ENCODE measurements at places on chromosomes 12 and 14.

DNA sequence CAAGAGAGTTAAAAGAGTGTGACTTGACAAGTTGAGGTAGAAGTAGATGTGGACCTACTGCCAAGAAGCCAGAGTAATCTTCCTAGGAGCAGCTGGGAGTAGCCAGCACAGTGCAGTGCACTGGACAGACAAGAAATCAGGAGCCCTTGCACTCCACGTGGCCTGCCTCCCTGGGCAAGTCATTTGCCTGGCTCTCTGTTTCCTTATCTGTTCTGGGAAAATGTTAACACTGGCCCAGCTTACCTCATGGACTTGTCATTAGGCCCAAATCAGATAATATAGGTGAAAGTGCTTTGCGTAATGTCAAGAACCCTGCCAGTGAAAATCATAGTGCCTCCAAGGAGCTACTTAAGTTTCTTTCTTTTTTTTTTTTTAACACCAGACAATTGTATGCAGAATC is 19.2 kb downstream of the SLC7A8 start:
- H3K27me3 ChIP-seq, result no peaks in the 10 kb centered on the region
- no peak overlapping the region for H3K4me3 ChIP-seq
- H3K4me1 ChIP-seq, result peaks cover 11% of the 10 kb centered on the region

DNA sequence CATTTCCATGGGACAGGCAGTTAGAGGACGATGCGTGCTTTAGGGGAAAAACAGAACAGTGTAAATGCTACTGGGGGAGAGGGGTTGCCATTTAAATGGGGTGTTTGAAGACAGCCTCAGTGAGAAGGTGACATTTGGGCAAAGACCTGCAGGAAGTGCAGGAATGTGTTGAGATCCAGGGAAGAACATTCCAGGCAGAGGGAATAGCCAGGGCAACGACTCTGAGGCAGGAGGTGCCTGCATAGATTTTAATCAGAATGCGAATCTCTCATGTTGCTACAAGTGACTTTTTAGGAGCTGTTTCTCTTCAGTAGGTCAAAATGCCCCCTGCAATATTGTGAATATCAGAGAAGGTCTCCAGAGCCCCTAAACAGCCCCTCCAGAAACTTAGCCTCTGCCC is 7.6 kb upstream of the SCARB1 start:
- peak overlapping the region; percentile 81 for H3K27ac ChIP-seq
- H3K27me3 ChIP-seq, result no peaks in the 10 kb centered on the region
- no peak for DNase-seq
- no peaks in the 10 kb centered on the region for H3K36me3 ChIP-seq
- H3K4me1 ChIP-seq, result peaks cover 3% of the 10 kb centered on the region

DNA sequence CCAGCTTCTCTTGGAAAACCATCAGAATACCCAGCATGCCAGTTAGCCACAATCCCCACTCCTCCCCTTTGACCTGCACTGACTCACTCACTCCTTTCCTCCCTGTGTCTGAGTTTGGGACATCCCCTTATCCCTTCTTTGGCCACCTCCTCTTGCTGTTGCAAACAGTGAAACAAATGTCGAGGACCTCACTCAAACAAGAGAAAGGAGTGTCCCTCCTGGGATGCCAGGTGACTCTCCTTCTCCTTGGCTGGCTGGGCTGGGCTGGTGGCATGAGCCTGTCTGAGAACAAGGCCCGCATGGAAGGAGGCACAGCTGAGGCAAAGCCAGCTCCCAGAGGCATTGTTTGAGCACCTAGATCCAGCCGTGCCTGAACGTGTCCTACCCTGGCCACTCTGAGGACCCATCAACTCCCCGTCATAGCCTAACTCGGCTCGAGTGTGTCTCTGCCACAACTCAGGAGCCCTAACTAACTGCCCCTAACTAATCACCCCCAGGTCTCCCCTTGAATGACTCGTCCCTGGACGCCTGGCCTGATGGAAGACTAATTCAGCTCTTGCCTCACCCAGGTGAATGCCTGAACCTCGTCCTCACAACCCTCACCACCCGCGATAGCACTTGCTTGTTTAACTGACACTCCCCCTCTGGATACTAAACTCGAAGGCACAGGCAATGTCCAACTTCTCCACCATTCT is 43.0 kb downstream of the NCOR2 start:
- H3K4me1 ChIP-seq, result peaks cover 43% of the 10 kb centered on the region
- H3K27me3 ChIP-seq, result no peaks in the 10 kb centered on the region
- peak overlapping the region; percentile 66 for H3K27ac ChIP-seq
- H3K36me3 ChIP-seq, result no peaks in the 10 kb centered on the region

GRCh38 chr14:103316721-103317121 is 17.3 kb upstream of the EIF5 start:
- peaks cover 11% of the 10 kb centered on the region for H3K4me1 ChIP-seq
- H3K4me3 ChIP-seq, result no peak overlapping the region
- DNase-seq, result no peak
- H3K36me3 ChIP-seq, result no peaks in the 10 kb centered on the region

GRCh38 chr14:23538785-23539184 is 12.8 kb downstream of the ZFHX2 start:
- no peaks in the 10 kb centered on the region for H3K36me3 ChIP-seq
- H3K27me3 ChIP-seq, result no peaks in the 10 kb centered on the region
- no peak overlapping the region for H3K4me3 ChIP-seq
- H3K27ac ChIP-seq, result peak overlapping the region; percentile 30
- H3K4me1 ChIP-seq, result no peaks in the 10 kb centered on the region

DNA sequence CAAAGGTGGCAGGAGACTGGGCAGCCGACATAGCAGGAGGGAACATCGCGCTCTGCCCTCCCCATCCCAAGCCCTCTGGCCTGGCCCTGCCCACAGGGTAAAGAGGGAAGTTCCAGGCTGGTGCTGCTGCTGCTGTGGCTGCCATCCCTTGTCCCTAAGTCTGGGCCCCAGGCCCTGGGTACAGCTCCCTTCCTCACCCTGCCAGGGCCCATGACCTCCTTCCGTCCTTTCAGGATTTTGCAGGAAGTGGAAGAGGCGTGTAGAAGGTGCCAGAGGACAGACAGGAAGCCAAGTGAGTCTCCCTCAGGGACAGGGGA is 14.7 kb upstream of the NCOR2 start:
- no peaks in the 10 kb centered on the region for H3K36me3 ChIP-seq
- no peak for DNase-seq
- no peaks in the 10 kb centered on the region for H3K27me3 ChIP-seq
- no peak overlapping the region for H3K4me3 ChIP-seq

DNA sequence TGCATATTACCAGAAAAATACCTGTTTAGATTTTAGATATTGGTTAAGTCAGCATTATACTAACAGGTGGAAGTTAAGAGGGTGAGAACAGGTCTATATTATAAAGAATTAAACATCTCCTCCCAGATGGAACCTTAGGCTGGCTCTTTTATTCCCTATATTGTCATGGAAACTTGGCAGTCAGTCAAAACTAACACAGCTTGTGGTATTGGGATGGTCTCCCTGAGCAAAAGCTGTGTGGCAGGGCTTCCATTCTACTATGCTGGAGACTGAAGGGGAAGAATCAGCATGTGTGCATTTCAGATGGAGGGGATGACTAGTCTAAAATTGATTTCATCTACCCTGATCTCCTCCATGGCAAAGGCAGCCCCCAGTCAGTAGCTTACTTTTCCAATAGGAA is 66.7 kb downstream of the SMOC1 start:
- DNase-seq, result no peak
- no peak overlapping the region for H3K4me3 ChIP-seq
- no peaks in the 10 kb centered on the region for H3K4me1 ChIP-seq
- no peak overlapping the region for H3K27ac ChIP-seq

DNA sequence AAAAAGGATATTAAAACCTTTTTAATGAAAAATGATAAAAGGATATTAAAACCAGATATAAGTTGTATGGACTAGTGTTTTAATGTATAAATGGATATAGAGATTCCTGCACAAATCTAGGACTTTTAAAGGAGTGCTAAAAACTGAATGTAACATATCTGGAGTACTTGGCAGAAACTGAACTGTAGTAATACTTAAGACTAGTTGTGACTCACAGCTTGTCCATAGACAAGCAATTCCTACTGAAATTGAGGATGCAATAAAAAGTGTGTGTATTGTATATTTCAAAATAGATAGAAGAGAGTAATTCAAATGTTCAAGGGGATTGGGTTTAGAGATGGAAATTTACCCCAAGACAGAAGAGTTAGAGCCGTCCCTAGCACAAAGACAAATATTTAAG is 59.6 kb downstream of the FBXO33 start:
- no peaks in the 10 kb centered on the region for H3K27me3 ChIP-seq
- no peak overlapping the region for H3K27ac ChIP-seq
- H3K4me3 ChIP-seq, result no peak overlapping the region
- DNase-seq, result no peak
- H3K36me3 ChIP-seq, result no peaks in the 10 kb centered on the region
- peaks cover 34% of the 10 kb centered on the region for H3K4me1 ChIP-seq

DNA sequence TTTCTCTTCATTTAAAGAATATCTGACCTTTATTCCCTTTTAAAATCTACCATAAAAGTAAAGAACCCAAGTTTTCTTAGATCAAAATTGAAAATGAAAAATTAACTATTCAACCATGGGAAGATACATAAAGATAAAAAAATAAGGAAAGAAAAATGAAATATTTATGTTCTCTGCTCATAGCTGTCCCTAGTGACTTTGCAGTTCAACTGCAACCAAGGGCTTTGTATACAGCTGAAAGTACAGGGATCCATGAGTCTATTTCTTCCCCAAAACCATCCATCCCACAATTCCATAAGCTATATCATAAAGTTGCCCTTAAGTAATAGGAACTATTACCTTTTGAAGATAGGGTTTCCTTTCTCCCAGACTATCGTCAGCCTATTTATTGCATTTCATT is 113.1 kb downstream of the ITPR2 start:
- H3K4me3 ChIP-seq, result no peak overlapping the region
- peaks cover 11% of the 10 kb centered on the region for H3K36me3 ChIP-seq
- no peak overlapping the region for H3K27ac ChIP-seq
- H3K4me1 ChIP-seq, result peaks cover 21% of the 10 kb centered on the region
- no peak for DNase-seq

DNA sequence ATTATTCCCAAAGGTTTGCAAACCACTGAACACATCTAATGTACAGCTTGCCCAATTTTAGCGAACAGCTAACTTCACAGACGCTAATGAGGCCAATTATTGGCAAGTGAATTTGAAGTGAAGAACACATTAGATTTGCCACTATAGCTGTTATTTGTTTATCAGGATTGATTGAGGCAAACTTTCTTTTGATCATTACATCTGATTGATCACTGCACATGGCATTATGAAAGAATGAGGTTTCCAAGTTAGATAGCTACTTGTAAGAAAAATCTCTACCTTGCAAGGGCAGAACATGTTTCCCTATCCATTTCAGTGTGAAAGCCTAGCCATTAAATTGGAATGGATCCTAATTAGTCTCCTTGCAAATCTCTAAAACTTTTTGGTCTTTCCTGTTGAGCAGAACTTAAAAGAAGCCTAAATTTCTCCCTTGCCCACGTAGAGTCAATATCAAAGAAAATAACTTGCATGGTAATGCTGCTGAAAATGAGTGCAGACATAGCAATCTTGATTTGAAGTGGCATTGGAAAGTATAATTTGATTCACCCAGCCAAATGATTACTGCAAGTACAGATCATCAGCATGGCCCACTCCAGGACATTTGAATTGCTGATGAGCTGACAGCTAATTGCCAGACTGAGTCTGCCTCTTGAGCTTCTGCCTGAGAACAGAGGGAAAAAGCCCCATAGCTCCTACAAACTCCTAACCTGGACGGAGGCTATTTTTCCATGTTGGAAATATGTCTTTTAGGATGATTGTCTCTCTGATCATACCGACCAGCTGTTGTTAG is 98.6 kb downstream of the TPH2 start:
- H3K4me3 ChIP-seq, result no peak overlapping the region
- DNase-seq, result no peak
- H3K27me3 ChIP-seq, result no peaks in the 10 kb centered on the region
- H3K4me1 ChIP-seq, result no peaks in the 10 kb centered on the region
- H3K27ac ChIP-seq, result no peak overlapping the region
- no peaks in the 10 kb centered on the region for H3K36me3 ChIP-seq

GRCh38 chr14:92033906-92034687 is 5.8 kb downstream of the TRIP11 start:
- no peaks in the 10 kb centered on the region for H3K36me3 ChIP-seq
- no peak overlapping the region for H3K4me3 ChIP-seq
- no peak for DNase-seq
- H3K27ac ChIP-seq, result no peak overlapping the region
- H3K4me1 ChIP-seq, result peaks cover 7% of the 10 kb centered on the region
- H3K27me3 ChIP-seq, result no peaks in the 10 kb centered on the region

DNA sequence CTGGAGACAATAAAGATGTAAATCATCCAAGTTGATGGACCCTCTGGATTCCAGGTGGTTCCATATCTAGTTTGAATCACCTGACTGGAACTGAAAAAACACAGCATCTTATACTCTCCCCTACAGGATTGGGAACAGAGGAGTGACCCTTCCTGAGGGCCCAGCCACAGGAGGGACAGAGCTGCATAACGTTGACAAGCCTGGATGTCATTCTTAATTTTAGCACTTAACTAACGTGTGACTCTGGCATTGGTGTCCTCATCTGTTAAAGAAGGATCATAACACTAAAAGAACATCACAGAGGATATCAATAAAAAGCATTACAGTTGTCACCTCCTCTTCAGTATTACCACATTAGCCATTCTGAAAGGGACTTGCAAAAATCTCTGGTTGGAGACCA is 47.7 kb downstream of the STON2 start:
- no peak for DNase-seq
- H3K4me1 ChIP-seq, result no peaks in the 10 kb centered on the region
- no peak overlapping the region for H3K27ac ChIP-seq
- no peaks in the 10 kb centered on the region for H3K36me3 ChIP-seq
- no peak overlapping the region for H3K4me3 ChIP-seq

- H3K4me1 ChIP-seq, result no peaks in the 10 kb centered on the region
- no peak for DNase-seq
- no peaks in the 10 kb centered on the region for H3K27me3 ChIP-seq
- no peaks in the 10 kb centered on the region for H3K36me3 ChIP-seq
- no peak overlapping the region for H3K27ac ChIP-seq
Measured at GRCh38 chr14:45621731-45622130, 368.7 kb upstream of the MIS18BP1 start.

GRCh38 chr14:32358781-32359180 is 29.7 kb downstream of the AKAP6 start:
- no peaks in the 10 kb centered on the region for H3K36me3 ChIP-seq
- DNase-seq, result no peak
- no peaks in the 10 kb centered on the region for H3K27me3 ChIP-seq
- no peaks in the 10 kb centered on the region for H3K4me1 ChIP-seq

DNA sequence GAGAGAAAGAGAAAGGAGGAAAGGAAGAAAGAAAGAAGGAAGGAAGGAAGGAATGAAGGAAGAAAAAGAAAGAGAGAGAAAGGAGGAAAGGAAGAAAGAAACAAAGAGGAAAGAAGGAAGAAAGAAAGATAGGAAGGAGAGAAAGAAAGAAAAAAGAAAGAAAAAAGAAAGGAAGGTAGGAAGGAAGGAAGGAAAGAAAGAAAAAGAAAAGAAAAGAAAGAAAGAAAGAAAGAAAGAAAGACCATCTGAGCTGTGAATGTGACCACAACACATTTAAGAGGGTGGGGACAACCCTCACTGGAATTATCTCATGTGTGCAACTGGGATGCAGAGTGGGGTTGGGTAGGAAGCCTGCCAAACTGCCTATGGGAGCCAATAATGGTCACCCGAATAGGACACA is 36.0 kb upstream of the BATF start:
- DNase-seq, result peak; percentile 29
- no peaks in the 10 kb centered on the region for H3K4me1 ChIP-seq
- no peak overlapping the region for H3K27ac ChIP-seq
- no peaks in the 10 kb centered on the region for H3K36me3 ChIP-seq
- H3K27me3 ChIP-seq, result no peaks in the 10 kb centered on the region

Measured in adrenal gland (tissue), 19 donors.